Tibial artery (tissue), 4 donors: ENCODE measurements at places on chromosomes 2 and 18.
A peak's percentile ranks its signal among the peaks of the same experiment; 100 is the strongest.

GRCh38 chr2:258933-259332, 4.9 kb downstream of the SH3YL1 start:
- no peak overlapping the region for H3K4me3 ChIP-seq
- H3K27me3 ChIP-seq: no peaks in the 10 kb centered on the region
- peaks cover 10% of the 10 kb centered on the region for H3K36me3 ChIP-seq
- no peaks in the 10 kb centered on the region for H3K4me1 ChIP-seq

DNA sequence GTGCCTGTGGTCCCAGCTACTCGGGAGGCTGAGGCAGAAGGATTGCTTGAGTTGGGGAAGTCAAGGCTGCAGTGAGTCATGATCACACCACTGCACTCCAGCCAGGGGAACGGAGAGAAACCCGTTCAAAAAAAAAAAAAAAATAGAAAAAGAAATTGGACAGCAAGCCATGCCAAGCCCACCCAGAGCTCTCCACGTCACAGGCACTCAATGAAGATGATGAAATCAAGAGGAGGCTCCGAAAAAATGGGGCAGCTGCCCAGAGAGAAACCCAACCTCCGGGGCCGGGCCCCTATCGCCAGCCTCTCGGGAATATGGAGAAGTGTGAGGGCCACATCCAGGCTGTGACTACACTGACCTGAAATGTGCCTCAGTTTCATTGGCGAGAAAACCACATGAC, 40.0 kb downstream of the BIN1 start:
- H3K4me3 ChIP-seq: no peak overlapping the region
- peak; percentile 89 for DNase-seq
- peaks cover 15% of the 10 kb centered on the region for H3K4me1 ChIP-seq
- H3K36me3 ChIP-seq: peaks cover 6% of the 10 kb centered on the region
- H3K27me3 ChIP-seq: no peaks in the 10 kb centered on the region

DNA sequence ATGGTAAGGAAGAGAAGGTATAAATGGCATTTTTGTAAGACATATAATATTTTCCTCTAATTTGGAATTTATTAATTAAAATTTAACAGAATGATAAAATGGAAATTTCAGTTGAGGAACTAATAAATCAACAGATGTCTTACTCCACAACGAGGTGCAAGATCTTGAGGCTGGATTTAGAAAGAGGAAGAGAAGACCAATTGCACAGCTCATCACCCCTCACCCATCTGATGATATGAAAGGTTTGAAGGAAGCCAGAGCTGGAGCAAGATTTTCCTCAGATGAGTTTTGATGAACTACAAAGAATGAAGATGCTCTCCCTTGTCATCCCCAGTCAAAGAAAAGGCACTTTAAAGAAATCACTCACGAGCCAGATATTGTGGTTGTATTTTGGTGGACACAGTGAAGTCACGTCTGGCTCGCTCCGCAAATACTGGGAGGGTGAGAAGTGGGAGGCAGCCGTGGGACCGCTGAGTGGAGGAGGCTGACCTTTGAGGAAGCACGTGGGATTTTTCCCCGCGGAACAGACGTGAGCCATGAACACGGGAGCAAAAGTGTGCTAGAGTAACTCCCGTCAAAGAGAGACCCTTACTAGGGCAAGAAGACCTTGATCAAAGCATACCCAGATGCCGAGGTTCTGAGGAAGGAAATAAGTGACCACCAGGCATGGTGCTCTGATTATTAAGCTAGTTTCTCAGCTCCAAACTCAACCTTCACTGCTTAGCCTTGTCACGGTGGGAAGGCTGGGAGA, 511.4 kb downstream of the RNF144A start:
- H3K27ac ChIP-seq: no peak overlapping the region
- peaks cover 3% of the 10 kb centered on the region for H3K4me1 ChIP-seq
- no peak overlapping the region for H3K4me3 ChIP-seq
- H3K36me3 ChIP-seq: no peaks in the 10 kb centered on the region
- H3K27me3 ChIP-seq: no peaks in the 10 kb centered on the region

- H3K27ac ChIP-seq: peak within 1 kb of the TSS; percentile 72
- H3K36me3 ChIP-seq: no peaks in the 10 kb centered on the region
- no peaks in the 10 kb centered on the region for H3K27me3 ChIP-seq
- DNase-seq: peak; percentile 27
Measured at GRCh38 chr2:227163998-227164762, at the start of the genes COL4A3 and COL4A4. COL4A3 (plus strand) TSS chr2:227164624; CDS start chr2:227164727, 103 bp downstream. COL4A4 (minus strand) TSS chr2:227164205; CDS start chr2:227147483, 16,722 bp downstream.

GRCh38 chr2:172977270-172978062, 98.2 kb upstream of the MAP3K20 start:
- no peak overlapping the region for H3K27ac ChIP-seq
- no peaks in the 10 kb centered on the region for H3K36me3 ChIP-seq
- H3K27me3 ChIP-seq: no peaks in the 10 kb centered on the region
- no peaks in the 10 kb centered on the region for H3K4me1 ChIP-seq
- no peak overlapping the region for H3K4me3 ChIP-seq
- no peak for DNase-seq

GRCh38 chr18:12086677-12087470, 6.8 kb upstream of the ANKRD62 start:
- H3K27me3 ChIP-seq: no peaks in the 10 kb centered on the region
- H3K36me3 ChIP-seq: no peaks in the 10 kb centered on the region
- no peak for DNase-seq

GRCh38 chr18:45024357-45025088, 343.8 kb downstream of the SETBP1 start:
- H3K36me3 ChIP-seq: no peaks in the 10 kb centered on the region
- no peak for DNase-seq
- no peaks in the 10 kb centered on the region for H3K27me3 ChIP-seq
- peaks cover 10% of the 10 kb centered on the region for H3K4me1 ChIP-seq
- H3K27ac ChIP-seq: no peak overlapping the region

- no peaks in the 10 kb centered on the region for H3K27me3 ChIP-seq
- H3K27ac ChIP-seq: no peak overlapping the region
- no peaks in the 10 kb centered on the region for H3K36me3 ChIP-seq
- H3K4me3 ChIP-seq: no peak overlapping the region
- no peak for DNase-seq
- no peaks in the 10 kb centered on the region for H3K4me1 ChIP-seq
Measured at GRCh38 chr2:112884869-112885505, 26.0 kb upstream of the IL37 start.

- no peak overlapping the region for H3K4me3 ChIP-seq
- H3K27me3 ChIP-seq: no peaks in the 10 kb centered on the region
- H3K27ac ChIP-seq: no peak overlapping the region
- H3K36me3 ChIP-seq: no peaks in the 10 kb centered on the region
- no peaks in the 10 kb centered on the region for H3K4me1 ChIP-seq
- DNase-seq: no peak
Measured at GRCh38 chr2:174286172-174286571, 37.8 kb upstream of the OLA1 start.

DNA sequence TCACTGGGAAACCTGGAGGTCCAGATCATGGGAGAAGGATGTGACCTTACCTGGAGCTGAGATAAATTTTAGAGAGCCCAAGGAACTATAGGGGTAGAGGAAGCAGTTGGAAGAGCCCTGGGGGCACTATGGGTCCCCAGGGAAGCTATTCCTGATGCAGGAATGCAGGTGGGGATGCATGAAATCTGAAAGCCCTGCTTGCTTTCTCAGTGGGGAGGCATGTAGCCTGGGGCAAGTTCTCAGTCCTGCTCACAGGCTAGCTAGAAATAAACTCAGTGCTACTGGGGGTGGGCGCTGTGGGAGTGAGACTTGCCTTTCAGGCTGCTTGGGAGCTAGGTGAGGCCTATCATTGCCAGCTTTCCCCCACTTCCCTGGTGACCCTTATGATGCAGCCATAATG, 499.7 kb downstream of the PTH2R start:
- DNase-seq: no peak
- H3K36me3 ChIP-seq: no peaks in the 10 kb centered on the region
- no peak overlapping the region for H3K4me3 ChIP-seq

GRCh38 chr18:29104227-29104626, 927.3 kb upstream of the CDH2 start:
- H3K4me1 ChIP-seq: no peaks in the 10 kb centered on the region
- no peak overlapping the region for H3K4me3 ChIP-seq
- no peaks in the 10 kb centered on the region for H3K36me3 ChIP-seq

- no peak overlapping the region for H3K27ac ChIP-seq
- no peak overlapping the region for H3K4me3 ChIP-seq
- DNase-seq: no peak
Measured at GRCh38 chr2:136502660-136503059, 262.7 kb upstream of the THSD7B start.

DNA sequence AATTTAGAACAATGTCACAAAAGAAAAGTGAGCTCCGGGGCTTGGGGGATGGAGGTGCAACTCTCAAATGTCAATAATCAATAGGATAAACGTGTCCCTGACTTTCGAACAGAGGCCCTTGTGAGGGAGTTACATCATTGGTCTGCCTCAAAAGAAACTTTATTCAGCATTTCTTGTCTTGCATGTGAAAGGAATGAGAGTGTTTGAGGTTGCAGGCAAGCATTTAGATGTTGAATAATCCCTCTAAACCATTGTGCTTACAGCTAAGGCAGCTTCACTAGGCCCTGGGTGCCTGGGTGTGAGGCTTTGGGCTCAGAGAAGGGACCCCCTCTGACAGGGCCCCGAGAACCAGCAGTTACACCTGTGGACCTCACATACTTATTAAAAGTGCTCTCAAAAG, 28.6 kb upstream of the FHL2 start:
- peaks cover 2% of the 10 kb centered on the region for H3K4me1 ChIP-seq
- no peak for DNase-seq
- no peak overlapping the region for H3K27ac ChIP-seq
- no peaks in the 10 kb centered on the region for H3K27me3 ChIP-seq
- H3K36me3 ChIP-seq: no peaks in the 10 kb centered on the region

DNA sequence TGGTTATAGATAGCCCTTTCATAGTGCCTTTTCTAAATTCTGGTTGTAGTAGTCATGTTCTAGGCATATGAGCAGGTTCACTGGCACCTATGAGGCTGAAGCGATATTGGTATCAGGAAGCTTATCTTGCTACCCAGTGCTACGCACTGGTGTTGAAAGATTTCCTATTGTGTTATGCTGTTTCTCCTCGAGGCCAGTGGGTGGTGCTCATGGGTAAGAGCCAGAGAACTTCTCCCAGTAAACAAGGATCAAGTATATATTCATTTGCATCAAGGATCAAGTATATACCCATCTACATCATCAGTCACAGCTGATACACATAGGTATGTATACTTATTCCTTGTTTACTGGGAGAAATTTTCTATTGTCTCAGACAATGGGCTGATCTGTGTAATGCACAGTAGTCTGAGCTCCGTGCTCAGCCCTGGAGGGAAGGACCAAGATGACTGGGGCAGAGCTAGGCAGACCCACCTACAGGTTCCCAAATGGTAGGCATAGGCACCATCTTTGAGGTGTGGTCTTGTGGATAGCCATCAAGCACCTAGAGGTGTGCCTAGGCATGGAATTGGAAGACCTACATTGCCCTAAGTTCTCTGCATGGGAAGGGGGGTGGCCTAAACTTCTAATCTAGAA, 101.2 kb upstream of the GALNT13 start:
- H3K36me3 ChIP-seq: no peaks in the 10 kb centered on the region
- no peak overlapping the region for H3K27ac ChIP-seq
- H3K4me1 ChIP-seq: no peaks in the 10 kb centered on the region
- H3K27me3 ChIP-seq: no peaks in the 10 kb centered on the region
- H3K4me3 ChIP-seq: no peak overlapping the region
- DNase-seq: no peak

DNA sequence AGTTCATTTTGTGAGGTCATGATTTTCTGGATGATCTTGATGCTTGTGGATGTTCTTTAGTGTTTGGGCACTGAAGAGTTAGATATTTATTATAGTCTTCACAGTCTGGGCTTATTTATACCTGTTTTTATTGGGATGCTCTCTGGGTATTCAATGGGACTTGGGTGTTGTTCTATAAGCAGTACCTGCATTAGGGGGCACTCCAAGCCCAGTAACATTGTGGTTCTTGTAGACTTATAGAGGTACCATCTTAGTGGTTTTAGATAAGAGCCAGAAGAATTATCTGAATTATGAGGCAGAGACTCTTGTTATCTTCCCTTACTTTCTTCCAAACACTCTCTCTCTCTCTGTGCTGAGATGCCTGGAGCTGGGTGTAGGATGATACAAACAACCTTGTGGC, 470.0 kb downstream of the PIK3C3 start:
- H3K27me3 ChIP-seq: no peaks in the 10 kb centered on the region
- H3K36me3 ChIP-seq: no peaks in the 10 kb centered on the region
- H3K4me1 ChIP-seq: no peaks in the 10 kb centered on the region
- no peak overlapping the region for H3K27ac ChIP-seq

GRCh38 chr2:113212245-113213060, 38.7 kb downstream of the PSD4 start:
- H3K27me3 ChIP-seq: peaks cover 3% of the 10 kb centered on the region
- H3K27ac ChIP-seq: no peak overlapping the region
- DNase-seq: peak; percentile 73
- no peak overlapping the region for H3K4me3 ChIP-seq
- no peaks in the 10 kb centered on the region for H3K36me3 ChIP-seq
- H3K4me1 ChIP-seq: no peaks in the 10 kb centered on the region

- no peak for DNase-seq
- peaks cover 4% of the 10 kb centered on the region for H3K4me1 ChIP-seq
- H3K27ac ChIP-seq: no peak overlapping the region
- no peaks in the 10 kb centered on the region for H3K36me3 ChIP-seq
Measured at GRCh38 chr2:204967199-204967960, 422.1 kb downstream of the PARD3B start.

DNA sequence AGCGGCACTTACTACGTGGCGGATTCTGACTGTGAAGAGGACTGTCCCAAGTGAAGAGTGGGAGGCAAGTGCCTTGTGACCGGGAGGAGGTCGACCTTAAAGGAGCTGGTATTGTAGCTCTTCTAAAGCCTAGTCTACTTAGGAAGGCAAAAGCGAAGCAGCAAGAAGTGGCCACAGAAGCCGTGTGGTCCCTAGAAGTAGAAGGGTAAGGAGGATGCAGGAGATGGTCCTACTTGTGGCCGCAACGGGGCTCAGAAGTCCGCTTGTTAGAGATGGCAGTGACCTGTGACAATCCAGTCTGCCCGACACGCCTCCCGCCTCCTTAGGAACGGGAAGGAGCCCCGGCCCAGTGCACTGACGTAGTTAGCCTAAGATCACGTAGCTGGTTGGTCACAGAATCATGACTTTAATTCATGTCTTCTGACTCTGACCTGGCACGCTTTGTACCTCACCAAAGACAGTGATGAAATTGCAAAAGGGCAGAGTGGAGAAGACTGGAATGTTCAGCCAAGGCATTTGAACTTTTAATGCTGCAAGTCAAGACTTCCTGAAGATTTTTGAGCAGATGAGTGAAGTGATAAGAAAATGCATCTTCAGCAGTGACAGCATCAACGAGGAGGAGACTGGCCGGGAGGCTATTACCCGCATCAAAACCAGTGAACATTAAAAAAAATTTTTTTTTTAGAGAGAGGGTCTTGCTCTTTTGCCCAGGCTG, 749 bp upstream of the EIF2AK3 start:
- H3K4me1 ChIP-seq: peaks cover 14% of the 10 kb centered on the region
- DNase-seq: peak; percentile 97
- peak overlapping the region; percentile 94 for H3K27ac ChIP-seq
- H3K4me3 ChIP-seq: peak overlapping the region; percentile 53
- H3K27me3 ChIP-seq: no peaks in the 10 kb centered on the region
